ENCODE measurements at places on chromosomes 7 and 10.

DNA sequence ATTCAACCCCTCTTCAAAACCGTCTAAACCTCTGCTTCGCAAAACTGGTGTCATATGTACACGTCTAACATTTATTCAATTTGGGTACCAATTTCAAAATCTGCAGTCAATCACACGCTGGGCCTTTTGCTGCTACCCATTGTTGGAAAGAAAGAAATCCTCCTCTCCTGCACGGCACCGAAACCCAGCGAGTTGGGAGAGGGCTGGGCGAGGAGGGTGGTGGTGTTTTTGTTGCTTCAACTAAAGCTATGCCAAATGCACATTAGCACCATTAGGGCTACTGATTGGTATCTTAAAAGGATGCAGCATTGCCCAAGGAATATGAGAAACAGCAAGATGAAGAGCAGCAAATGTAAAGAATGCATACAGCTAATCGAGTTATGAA is 7.8 kb downstream of the EBF3 start:
- DNase-seq: no peak

DNA sequence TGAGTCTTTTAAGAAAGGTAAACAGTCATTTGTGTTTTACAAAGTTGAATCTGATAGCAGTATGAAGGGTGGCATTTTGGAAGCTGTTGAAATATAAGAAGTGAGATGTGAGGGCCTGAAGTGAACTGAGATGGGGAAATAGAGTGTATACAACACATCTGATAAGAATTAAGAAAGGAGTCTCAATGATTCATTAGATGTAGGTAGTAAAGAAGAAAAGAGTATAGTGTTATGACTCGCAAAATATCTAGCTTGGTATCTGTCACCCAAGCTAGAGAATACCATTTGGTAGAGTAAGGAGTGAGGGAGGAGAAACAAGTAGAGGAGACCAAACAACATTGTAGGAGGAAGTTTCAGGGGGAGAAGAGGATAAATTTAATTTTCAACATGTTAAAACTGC is 5.3 kb downstream of the PTPN12 start:
- no peak for DNase-seq

GRCh38 chr7:118280319-118281012 is 56.0 kb downstream of the ANKRD7 start:
- DNase-seq: no peak

GRCh38 chr10:77392236-77392721 is 245.3 kb downstream of the KCNMA1 start:
- DNase-seq: peak; percentile 47

GRCh38 chr10:47230482-47230881 is 69.5 kb upstream of the GDF10 start:
- DNase-seq: no peak

DNA sequence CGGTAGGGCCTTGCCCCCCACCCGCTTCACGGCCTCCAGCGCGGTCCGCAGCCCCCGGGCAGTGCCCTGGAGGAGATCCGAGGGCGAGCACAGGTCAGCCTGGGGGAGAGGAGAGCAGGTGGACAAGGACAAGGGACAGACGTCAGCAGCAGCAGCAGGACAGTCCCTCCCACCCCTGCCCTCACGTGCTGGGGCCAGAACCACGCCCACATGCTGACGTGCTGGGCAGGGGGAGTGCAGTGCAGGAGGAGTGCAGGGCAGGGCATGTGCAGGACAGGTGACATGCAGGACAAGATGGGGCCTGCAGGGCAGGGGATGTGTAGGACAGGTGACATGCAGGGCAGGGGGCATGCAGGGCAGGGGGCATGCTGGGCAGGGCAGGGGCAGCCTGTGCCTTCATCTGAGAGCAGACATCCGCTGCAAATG is 1.5 kb upstream of the SAP25 start:
- no peak for DNase-seq

GRCh38 chr7:154564676-154565075 is 438.2 kb downstream of the PAXIP1 start:
- no peak for DNase-seq

DNA sequence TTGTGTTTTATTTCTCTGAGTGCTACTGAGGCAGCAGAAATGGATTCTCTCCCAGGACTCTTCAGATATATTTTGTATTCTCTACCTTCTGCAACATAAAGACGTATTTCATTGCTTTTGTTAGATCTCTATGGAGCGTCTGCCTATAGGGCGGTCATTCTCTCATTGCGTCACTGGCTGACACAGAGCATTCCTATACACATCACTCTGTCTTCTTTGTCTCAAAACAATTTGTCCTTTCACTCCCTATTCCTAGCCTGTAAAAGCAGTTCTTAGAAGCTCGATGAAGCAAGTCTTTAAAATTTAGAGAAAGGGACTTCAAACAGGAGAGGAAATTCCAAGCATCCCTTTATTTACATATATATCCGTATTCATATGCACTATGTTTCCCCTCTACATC is 120.6 kb downstream of the CPED1 start:
- no peak for DNase-seq

GRCh38 chr10:88792661-88793060 is 9.9 kb upstream of the LIPM start:
- DNase-seq: peak; percentile 54

GRCh38 chr7:158302274-158303070 is 285.2 kb downstream of the PTPRN2 start:
- no peak for DNase-seq

All from brain microvascular endothelial cell (primary cell).